Psoas muscle (tissue), 8 donors: ENCODE measurements at places on chromosomes 1 and 21. TPM values are rescaled to one million over a fixed set of nuclear protein-coding genes. Genes with fewer than 3 reads are reported as not detected.

Gene CFAP141
- not detected for total RNA-seq

Gene C1orf94
- not detected for total RNA-seq

Gene UBIAD1
- total RNA-seq: 28.3 TPM

Gene CFAP74
- not detected for total RNA-seq

Gene ZNF669
- 3.0 TPM for total RNA-seq

Gene KCNJ9
- total RNA-seq: not detected

Gene C21orf58
- total RNA-seq: 1.1 TPM

Gene AMY2A
- not detected for total RNA-seq

Gene C1QC
- 29.0 TPM for total RNA-seq

Gene NBPF4
- total RNA-seq: not detected
